ENCODE measurements at places on chromosomes 7 and 10.

DNA sequence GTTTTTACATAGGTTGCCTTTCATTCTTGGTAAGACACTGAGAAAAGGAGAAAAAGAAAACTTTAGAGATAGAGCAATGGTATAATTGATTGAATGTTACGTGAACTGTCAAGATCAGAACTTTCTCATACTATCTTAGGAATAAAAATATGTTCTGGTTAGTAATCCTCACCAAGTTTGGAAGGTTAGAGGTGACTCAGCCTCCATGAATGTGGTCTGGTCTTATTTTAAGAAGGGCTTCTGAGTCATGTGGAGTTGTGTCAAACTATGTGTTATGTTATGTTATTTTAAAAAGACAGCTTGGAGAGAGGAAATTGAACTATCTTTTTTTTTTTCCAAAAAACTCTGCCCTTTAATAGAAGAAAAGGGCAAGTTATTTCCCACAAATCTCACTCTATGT is 458.6 kb upstream of the KLF6 start:
- DNase-seq: no peak

DNA sequence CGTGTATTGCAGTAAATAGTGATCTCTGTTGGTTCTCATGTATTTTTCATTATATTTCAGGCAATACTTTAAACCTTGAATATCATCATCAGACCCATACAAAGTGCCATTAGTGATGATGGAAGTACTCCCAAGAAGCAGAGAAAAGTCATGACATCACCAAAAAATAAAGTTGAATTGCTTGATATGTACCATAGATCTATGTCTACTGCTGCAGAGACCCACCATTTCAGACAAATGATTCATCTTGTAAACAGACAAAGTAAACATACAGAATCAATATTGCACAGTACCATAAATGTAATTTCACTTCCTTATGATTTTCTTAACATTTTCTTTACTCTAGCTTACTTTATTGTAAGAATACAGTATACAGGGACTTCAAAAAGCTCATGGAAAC is 347.8 kb downstream of the IPMK start:
- DNase-seq: no peak

GRCh38 chr10:354901-355617 is 219.8 kb downstream of the ZMYND11 start:
- DNase-seq: no peak

- DNase-seq: no peak
Observed at GRCh38 chr10:49118430-49119074, 3.2 kb upstream of the VSTM4 start.

DNA sequence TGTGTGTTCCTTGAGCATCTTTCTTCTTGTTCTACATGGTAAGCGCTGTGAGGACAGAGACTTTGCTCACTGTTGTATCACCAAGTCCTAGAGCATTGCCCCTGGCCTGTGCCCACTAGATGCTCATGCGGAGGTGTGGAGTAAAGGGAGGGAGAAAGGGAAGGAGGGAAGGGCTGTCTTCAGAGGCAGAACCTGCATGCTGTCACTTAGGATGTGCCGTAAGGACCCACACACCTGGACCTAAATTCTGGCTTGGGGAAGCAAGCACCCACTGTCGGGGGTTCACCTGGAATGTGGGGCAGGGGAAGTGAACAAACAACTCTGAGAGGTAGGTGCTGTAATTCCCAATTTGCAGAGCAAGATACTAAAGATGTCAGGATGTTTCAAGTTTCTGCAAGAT is 129.5 kb downstream of the PTPN20 start:
- DNase-seq: no peak

- no peak for DNase-seq
Observed at GRCh38 chr10:3872712-3873329, 87.8 kb upstream of the KLF6 start.
